ENCODE measurements at places on chromosomes 7 and 10. TPM values are rescaled to one million over a fixed set of nuclear protein-coding genes. Genes with fewer than 3 reads are reported as not detected.

The SPDYE18 gene
- total RNA-seq: 0.46 TPM

The MMRN2 gene
- not detected for total RNA-seq

The GRID2IP gene
- 0.18 TPM for total RNA-seq

The BTBD16 gene
- total RNA-seq: not detected

The FEZF1 gene
- total RNA-seq: not detected

The CHN2 gene
- 0.73 TPM for total RNA-seq

The MYO3A gene
- not detected for total RNA-seq

The CHAT gene
- 2.2 TPM for total RNA-seq

The CYP17A1 gene
- not detected for total RNA-seq

The UNCX gene
- total RNA-seq: not detected

The ACSL5 gene
- total RNA-seq: 39.7 TPM

The PNLIPRP3 gene
- not detected for total RNA-seq

The STX1A gene
- 17.6 TPM for total RNA-seq

The RBP3 gene
- total RNA-seq: not detected

The FAM13C gene
- not detected for total RNA-seq

The TLX1 gene
- not detected for total RNA-seq

The CASP2 gene
- total RNA-seq: 116 TPM

The CYP3A7 gene
- not detected for total RNA-seq

GRCh38 chr10:20892796-20893195 lies 4.3 kb downstream of the NEBL start:
- DNase-seq: no peak

- no peak for DNase-seq
These were observed 2.4 kb downstream of the NAT16 start for GRCh38 chr7:101177644-101178043.

DNA sequence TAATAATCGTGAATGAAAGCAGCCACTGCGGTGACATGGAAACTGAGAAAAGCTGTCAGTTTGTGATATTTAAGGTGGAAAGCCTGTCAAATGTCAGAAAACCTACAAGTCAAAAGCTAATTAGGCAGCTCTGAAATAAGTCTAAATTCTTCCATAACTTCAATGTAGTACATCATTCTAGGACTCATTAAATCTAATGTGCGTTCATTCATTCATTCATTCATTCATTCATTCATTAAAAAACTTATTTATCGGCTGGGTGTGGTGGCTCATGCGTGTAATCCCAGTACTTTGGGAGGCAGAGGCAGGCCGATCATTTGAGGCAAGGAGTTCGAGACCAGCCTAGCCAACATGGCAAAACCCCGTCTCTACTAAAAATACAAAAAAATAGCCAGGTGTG lies 79.7 kb downstream of the ATE1 start:
- no peak for DNase-seq

DNA sequence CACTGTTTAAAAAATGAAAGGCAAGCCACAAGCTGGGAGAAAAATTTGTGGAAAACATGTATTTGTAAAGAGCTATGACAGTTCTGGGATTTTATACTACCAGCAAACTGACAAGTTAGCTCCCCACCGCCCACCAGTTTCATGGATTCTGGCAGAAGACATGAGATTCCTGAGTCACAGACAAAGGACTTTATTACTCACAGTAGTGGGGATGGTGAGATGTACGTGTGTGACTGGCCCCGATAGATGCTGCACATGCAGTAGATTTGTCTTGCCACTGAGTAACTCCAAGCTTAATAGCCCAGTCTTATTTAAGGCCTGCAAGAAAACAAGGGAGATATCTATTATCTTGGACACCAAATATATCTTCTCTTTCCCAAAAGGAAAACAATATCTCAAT lies 281.7 kb downstream of the AHR start:
- DNase-seq: no peak

DNA sequence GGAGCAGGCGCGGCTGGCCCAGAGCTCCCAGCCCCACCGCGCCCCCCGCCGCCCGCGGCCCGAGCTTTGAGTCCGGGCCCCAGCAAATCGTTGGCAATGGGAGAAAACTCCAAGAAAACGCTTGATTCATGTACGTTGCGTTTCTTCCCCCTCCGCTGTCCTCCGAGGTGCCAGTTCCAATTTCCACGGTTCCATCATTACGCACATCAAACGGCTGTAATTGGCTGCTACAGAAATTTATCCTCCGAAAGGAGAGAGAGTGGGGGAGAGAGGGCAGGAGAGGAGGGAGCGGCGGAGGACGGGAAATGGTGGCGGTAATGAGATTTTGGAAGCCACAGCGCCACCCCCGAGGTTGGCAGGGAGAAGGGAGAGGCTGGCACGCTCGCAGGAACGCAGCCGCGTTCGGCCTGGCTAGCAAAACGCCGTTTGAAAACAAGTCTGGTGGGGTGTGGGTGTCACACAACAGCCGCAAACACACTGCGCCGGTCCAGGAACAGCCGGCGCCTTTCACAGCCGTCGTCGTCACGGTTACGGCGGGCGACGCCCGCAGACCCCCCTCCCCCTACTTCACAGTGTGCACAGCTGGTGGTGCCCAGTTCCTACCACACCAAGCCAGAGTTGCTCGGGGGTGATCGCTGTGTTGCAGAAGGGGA lies 57.5 kb downstream of the UNCX start:
- no peak for DNase-seq

DNA sequence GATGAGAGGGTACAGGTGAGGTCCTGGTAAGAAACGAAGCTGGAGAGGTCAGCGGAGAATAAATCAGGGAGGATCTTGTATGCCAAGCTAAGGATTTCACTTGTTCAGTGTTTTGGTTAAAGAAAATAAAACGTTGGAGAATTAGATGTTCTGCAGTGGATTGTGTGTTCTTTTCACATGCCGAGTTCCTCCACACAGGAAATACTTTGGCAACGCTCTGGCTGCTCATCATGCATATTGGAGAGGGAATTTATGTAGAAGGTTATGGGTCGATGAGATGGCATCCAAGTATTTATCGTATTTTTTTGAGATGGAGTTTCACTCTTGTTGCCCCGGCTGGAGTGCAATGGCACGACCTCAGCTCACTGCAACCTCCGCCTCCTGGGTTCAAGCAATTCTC lies 11.0 kb downstream of the RPS24 start:
- no peak for DNase-seq

DNA sequence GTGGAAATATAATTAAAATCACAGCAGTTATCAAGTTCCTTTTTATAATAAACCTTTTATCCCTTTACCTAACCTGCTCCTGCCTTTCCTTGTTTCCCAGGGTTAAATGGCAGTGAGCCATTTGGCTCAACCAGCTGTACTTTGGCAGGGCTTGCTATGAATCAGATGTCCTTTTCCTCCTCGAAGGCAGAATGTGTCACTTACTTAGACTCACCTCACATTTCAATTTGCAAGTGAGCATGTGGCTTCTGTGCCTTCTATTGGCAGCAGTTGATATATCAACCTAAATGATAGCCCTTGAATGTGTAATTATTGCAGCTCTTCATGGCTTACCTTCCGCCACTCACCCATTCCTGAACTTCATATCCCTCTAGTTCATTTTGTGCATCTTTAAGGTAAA lies 301.7 kb downstream of the CSTF2T start:
- DNase-seq: no peak

GRCh38 chr10:76717141-76717540 lies 920.5 kb downstream of the KCNMA1 start:
- no peak for DNase-seq

GRCh38 chr10:119620241-119621077 lies 23.7 kb upstream of the TIAL1 start:
- DNase-seq: no peak

DNA sequence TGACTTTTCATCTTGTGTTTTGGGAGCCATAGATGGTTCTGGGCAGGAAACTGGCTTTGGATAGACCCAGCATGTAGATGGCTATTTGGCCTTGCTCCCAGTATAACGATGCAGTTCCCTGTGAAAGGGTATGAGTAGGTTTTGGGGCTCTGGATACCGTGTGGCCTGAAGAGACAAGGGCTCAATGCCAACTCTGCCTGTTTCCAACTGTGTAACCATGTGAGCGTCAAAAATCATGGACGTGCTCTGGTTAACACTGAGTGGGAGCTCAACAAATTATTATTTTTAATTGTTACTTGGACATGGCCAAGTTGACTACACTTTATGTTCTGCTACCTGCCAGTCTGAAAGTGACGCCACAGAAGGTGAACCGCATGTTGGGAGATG lies 41.8 kb downstream of the EGFR start:
- DNase-seq: no peak

- no peak for DNase-seq
These were observed 132.3 kb upstream of the CDK1 start for GRCh38 chr10:60645980-60646379.

GRCh38 chr10:34109952-34110702 lies 705.0 kb downstream of the PARD3 start:
- no peak for DNase-seq

- DNase-seq: no peak
These were observed 103.4 kb upstream of the MDFIC start for GRCh38 chr7:114818501-114818900.

- DNase-seq: no peak
These were observed 365.3 kb upstream of the SHH start for GRCh38 chr7:156177422-156178055.

DNA sequence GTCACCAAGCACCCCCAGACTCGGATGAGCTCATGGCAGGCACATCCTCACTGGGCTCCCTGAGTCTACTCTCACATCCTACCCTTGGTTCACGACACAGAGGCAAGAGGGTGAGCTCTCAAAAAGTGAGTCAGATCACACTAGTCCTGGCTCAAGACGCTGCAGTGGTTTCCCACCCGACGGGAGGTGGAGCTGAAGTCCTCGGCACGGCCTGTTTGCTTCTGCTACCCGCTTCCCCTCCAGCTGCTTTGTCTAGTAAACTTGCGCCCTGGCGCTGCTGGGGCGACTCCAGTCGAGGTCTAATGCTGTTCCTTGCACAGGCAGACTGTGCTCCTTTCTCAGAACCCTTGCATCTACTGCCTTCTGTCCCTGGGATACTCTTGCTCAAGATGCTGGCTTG lies 13.5 kb upstream of the SFMBT2 start:
- DNase-seq: no peak

- no peak for DNase-seq
These were observed 3.4 kb upstream of the HYCC1 start for GRCh38 chr7:23017309-23017708.

- DNase-seq: no peak
These were observed 40.4 kb downstream of the KCTD7 start for GRCh38 chr7:66669088-66669487.

- DNase-seq: no peak
These were observed 28.7 kb downstream of the RNF32 start for GRCh38 chr7:156669035-156669828.

GRCh38 chr7:88665892-88666514 lies 93.5 kb upstream of the ZNF804B start:
- no peak for DNase-seq

DNA sequence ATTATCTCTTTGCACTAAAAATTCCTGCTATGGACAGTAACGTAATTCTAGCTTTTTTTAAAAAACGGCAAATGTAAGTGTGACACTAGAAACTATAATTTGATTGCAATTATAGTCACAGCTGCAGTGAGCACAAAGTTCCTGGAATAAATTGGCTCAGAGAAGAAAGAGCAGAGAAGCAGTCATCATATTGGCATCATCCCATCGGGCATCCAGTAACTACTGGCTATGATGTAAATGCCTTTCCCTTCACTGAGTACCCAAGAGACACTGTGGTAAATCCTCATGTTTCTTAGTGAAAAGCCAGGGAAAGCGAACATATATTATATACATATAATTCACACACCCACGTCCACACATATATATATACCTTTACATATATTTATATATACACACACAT lies 43.6 kb downstream of the PIP4K2A start:
- DNase-seq: no peak

- no peak for DNase-seq
These were observed 107.9 kb downstream of the PPP1R17 start for GRCh38 chr7:31794851-31795344.

GRCh38 chr7:137454246-137454724 lies 110.8 kb upstream of the PTN start:
- DNase-seq: no peak

- DNase-seq: no peak
These were observed 523.3 kb downstream of the KCNMA1 start for GRCh38 chr10:77114181-77114821.

GRCh38 chr7:101287032-101287431 lies 34.6 kb downstream of the IFT22 start:
- no peak for DNase-seq

- no peak for DNase-seq
These were observed 380.1 kb downstream of the CNTNAP2 start for GRCh38 chr7:146496657-146497056.

DNA sequence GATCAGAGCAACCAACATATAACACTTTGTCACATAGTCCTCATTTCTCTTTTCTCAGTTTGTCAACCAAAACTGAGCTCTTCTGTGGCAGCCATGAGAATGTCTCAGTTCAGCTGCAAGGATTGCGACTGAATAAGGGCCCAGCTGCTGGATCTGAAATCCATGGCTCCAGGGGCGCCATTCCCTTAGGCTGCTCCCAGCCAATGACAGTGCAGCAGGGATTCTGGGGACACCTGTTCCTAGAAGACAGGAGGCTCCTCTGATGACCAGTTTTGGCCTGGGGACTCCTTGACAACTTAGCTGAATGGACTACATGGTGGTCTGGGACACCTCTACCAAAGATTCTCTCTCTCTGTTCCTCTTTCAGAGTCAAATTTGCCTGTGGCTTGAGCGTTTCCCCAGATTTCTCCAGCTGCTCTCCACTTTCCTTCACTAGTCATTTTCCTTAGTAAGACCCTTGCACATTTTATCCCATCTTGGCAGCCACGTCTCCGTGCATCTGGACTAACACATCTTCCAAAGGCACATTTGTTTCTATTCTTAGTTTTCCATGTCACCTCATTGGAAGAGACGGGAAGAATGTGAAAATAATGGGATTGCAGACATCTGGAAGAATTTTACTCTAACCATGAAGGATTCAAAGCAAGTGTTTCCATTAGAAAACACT lies 28.1 kb upstream of the KIF5B start:
- DNase-seq: no peak

DNA sequence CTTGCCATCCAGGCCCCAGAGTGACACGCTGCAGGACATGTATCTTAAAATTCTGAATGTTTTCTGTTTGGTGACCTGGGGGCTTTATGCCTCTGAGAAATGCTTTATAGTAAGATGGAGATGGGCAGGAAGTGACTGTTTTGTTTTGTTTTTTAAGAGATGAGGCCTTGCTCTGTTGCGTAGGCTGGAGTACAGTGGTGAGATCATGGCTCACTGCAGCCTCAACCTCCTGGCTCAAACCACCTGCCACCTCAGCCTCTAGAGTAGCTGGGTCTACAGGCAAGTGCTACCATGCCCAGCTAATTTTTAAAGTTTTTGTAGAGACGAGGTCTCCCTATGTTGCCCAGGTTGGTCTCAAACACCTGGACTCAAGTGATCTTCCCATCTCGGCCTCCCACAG lies 20.6 kb downstream of the ZNF777 start:
- DNase-seq: no peak

GRCh38 chr10:15037691-15038090 lies 6.1 kb upstream of the OLAH start:
- no peak for DNase-seq

GRCh38 chr7:3201306-3201705 lies 99.7 kb upstream of the SDK1 start:
- DNase-seq: no peak

GRCh38 chr7:3439333-3440030 lies 138.4 kb downstream of the SDK1 start:
- no peak for DNase-seq

Data from activated T-helper 2 cell treated with anti-CD3 and anti-CD28 coated beads, Interferon-gamma antibody, Interleukin-2, Interleukin-4, amounts not matched to agents 10 μg/mL and 5 μg/mL and 100 μg/mL, durations not matched to agents 14 hours and 24 hours and 36 hours (primary cell).